DMS53 (cell line): ENCODE measurements at places on chromosomes 2 and 18.

DNA sequence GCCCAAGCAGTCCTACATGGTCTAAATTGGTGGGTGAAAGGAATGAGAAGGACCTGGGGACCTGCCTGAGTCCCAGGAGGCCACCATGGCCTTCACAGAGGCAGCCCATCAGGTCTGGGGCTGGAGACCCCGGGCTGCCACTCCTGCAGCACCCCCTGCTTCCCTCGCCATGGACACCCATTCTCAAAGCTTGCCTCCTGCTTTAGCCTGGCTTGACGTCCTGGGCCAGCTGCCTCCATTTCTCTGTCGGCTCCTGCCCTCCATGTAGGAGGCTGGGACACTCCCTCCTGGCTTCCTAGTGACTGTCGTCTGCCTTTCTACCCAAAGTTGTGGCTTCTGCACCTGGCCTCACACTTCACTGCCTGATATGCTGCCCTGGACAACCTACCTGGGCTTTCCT, 198.6 kb downstream of the FAM210A start:
- no peak for DNase-seq

DNA sequence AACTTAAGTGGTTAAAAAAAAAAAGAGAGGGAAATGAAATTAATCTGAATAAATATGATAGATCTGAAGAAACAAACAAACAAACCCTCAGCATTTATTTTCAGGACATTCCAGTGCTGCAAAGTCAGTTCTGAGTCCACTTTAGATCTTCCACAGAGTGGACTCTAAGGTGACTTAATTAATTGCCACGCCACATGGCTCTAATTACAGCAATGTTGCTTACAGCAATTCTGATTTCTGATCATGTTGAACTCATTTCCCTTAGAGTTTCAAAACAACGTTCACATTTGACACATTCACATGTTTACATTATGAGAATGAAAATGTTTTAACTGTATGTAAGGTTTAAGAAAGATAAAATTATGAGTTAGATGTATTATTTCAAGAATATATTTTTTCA, 38.6 kb upstream of the RASGRP3 start:
- no peak for DNase-seq

DNA sequence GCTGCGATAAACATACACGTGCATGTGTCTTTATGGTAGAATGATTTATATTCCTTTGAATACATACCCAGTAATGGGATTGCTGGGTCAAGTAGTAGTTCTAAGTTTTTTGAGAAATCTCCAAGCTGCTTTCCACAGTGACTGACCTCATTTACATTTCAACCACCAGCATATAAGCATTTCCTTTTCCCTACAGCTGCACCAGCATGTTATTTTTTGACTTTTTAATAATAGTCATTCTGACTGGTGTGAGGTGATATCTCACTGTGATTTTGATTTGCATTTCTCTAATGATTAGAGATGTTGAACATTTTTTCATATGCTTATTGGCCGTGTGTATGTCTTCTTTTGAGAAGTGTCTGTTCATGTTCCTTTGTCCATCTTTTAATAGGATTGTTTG, 22.8 kb downstream of the GALNT1 start:
- DNase-seq: no peak

DNA sequence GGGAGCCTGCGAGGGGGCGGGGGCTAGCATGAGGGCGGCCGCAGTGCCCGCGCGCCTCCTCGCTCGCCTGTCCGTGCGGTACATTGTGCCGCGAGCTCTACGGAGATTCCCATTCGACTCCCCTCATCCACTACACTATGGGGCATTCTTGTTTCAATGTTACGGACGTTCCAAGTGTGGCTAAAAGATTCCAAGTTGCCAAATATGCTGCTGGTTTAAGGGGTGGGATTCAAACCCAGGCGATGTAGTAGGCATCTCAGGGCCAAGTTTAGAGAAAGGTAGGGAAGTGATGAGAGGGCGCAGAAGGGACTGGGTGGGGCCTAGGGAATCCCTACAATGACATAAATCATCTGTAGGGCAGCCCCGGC, 10.0 kb upstream of the CRYBA2 start:
- DNase-seq: no peak

DNA sequence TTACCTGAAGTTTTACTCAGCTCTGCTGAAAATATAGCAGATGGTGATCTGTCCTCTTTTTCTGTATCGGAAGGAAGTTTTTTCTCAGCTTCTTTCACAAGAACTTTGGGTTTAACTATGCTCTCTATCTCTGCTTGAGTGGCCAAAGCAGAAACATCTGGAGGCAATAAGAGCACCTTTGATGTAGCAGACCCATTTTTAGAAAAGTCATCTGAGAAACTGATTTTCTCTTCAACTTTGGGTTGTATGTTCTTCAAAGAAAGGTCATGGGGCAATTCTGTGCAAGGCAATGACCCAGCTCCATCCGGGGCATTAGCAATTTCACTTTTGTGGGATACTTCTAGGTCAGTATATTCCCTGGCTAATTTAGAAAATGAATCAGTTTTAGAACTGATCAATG, 25.2 kb downstream of the RTN4 start:
- no peak for DNase-seq

- no peak for DNase-seq
Observed at GRCh38 chr18:48278081-48278480, 131.1 kb downstream of the ZBTB7C start.
